ENCODE measurements at places on chromosomes 3 and 15.

- no peak for DNase-seq
Observed at GRCh38 chr3:134511500-134511899, 25.6 kb downstream of the CEP63 start.

DNA sequence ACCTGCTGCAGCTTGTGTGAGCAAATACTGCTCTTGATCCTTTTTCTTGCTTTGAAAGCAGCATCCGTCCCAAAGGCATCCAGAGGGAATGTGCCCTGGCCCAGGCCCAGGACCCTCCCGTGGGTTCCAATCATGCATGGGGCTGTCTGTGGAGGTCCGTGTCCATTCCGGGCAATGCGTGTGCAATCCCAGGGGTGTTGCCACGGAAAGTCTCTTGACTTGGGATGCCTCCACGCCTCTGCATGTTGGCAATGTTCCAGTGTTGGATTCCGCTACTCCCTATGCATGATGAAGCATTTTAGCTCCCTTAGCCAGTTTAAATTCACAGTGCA is 105.7 kb downstream of the SNRPN start:
- DNase-seq = no peak

DNA sequence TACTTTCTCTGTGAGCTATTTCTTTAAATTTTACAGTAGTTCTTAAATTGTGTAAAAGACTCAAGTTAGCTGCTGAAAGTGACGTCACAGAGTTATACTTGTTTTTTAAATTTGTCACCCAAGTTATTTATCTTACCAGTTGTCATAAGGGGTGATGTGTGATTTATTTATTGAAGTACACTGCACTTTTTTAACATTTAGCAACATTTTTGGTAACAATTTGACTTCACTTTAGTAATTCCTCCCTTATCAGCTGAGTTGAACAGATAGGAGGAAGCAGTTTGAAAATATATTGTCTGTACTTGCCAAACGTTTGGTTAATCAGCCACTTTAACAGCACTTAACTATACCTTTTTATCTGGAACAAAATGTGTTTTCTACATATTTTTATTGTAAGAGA is 3.8 kb downstream of the STT3B start:
- DNase-seq = no peak

DNA sequence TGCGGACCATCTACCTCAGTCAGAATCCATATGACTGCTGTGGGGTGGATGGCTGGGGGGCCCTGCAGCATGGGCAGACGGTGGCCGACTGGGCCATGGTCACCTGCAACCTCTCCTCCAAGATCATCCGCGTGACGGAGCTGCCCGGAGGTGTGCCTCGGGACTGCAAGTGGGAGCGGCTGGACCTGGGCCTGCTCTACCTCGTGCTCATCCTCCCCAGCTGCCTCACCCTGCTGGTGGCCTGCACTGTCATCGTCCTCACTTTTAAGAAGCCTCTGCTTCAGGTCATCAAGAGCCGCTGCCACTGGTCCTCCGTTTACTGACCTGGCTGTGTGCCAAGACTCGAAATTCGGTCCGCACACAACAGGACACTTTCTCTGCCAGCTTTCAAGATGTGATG is 21.9 kb downstream of the NRROS start:
- no peak for DNase-seq

DNA sequence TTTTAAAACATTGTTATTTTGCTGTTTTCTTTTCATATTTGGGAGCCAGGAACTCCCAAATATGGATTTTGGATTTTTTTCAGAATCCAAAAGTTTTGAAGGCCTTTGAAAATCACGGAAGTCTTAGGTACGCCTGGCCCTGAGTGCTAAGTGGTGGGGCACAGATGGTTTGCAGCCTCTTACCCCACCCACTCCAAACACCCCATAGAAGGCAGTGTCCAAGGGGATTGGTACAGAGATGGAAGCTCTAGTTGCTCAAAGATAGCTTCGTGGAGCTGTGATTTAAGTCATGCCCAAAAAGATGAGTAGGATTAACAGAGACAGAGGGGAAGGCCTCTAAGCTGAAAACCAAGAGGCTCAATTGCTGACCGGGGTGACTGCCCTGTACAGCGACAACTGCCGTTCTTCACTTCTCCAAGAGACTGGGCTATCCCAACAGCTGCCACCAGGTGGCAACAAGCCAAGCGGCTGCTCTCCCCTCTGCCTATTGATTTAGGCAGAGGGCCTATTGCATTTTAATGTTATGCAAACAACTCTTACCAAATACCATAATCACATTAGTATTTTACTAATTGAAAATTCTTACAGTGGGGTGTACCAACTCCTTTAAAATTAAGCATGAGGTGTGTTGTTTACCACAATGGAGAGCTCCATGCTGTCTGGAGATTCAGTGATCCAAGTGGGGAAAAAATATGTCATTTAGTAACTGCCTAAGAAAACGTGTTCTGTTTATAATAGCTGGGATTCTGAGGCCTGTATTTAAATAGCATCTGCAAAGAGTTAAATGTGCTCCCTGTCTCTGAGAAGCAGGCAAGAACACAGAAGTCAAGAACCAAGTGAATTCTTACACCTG is 64.0 kb upstream of the C15orf61 start:
- peak; percentile 21 for DNase-seq

GRCh38 chr3:56459104-56459496 is 9.2 kb downstream of the ERC2 start:
- DNase-seq = no peak

DNA sequence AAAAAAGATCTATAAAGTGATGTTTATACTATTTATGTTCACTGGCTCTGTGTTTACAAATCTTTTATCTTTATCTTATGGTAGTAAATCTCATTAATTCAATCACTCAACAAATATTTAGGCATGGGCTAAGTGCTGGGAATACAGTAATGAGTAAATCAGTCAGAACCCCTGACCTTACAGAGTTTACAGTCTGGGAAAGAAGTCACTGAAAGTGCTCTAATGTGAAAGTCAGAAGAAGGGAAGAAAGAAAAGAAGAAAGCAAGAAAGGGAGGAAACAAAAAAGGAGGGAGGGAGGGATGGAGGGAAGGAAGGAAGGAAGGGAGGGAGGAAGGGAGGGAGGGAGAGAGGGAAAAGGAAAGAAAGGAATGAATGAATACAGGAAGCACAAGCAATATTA is 96.8 kb upstream of the SOX2 start:
- no peak for DNase-seq

- no peak for DNase-seq
Observed at GRCh38 chr3:37864904-37865303, 3.2 kb downstream of the CTDSPL start.

DNA sequence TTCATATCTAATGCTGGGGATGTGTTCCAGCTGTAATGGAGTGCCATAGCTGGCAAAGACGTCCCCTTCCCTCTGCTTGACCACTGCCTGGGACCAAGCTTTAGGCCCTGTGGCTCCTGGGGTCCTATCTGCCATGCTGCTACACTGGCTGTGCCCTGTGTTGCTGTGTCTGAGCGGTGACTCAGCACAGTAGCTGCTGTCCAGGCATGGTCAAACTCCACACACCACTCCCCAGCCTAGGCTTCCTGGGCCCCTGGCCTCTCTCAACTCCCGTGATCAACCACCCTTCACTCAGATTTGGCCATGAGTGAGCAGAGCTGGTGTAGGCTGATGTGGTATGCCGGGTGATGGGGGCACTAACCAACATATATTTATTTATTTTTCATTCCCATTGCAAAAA is 27.0 kb downstream of the EPHB1 start:
- no peak for DNase-seq

DNA sequence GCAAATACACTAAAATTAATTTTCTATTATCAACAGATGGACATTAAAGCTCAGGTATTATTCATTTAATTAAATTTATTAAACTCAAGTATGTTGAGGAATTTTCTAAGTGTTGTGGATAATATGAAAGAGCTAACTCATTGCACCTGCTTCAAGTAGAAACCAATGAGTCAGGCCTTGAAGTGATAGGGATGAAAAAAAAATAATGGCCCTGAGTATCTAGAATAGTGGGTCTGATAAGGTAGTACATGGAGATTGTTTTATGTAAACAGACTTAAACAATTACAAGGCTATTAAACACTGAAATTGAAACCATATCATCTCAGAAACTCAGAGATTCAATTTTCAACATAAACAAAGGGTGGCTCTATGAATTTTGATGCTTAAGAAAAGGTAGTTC is 857.1 kb upstream of the GBE1 start:
- DNase-seq = no peak

DNA sequence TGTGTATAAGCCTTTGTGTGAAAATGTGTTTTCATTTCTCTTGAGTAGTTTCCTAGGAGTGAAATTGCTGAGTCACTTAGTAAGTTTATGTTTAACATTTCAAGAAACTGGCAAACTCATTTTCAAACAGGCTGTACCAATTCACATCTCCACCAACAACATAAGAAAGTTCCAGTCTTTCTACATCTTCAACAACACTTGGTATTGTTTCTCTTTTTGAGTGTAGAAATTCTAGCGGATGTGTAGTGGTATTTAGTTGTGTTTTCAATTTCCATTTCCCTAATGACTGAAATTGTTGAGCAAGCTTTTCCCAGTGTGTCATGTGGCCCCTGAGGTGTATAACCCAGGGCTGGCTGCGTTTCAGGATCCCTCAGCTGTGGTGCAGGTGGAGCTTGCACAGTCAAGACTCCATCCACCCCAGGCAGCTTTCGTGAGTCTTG is 258.5 kb downstream of the PDCD6IP start:
- no peak for DNase-seq

GRCh38 chr15:37031198-37031597 is 69.2 kb downstream of the MEIS2 start:
- DNase-seq = peak; percentile 83

DNA sequence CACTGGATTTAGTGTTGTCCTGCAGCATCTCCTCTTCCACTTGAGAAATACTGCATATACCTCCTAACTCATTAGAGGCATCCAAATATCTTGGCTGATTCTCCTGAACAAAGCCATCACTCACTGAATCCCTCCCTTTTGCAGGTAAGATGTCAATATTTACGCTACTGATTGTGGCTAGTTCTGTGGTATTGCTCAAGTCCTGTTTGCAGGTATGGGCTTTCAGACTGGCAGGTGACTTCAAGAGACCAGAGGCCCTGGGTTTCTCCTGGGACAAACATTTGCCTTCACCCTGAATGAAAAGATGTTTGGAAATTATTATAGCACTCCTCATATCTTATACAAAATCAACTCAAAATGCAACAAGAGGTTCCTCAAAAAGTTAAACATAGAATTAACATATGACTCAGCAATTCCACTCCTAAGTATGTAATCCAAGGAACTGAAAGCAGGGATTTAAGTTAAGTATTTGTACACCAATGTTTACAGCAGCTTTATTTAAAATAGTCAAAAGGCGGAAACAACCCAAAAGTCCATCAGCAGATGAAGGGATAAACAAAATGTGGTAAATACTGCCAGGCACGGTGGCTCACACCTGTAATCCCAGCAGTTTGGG is 18.6 kb downstream of the NEK4 start:
- no peak for DNase-seq

DNA sequence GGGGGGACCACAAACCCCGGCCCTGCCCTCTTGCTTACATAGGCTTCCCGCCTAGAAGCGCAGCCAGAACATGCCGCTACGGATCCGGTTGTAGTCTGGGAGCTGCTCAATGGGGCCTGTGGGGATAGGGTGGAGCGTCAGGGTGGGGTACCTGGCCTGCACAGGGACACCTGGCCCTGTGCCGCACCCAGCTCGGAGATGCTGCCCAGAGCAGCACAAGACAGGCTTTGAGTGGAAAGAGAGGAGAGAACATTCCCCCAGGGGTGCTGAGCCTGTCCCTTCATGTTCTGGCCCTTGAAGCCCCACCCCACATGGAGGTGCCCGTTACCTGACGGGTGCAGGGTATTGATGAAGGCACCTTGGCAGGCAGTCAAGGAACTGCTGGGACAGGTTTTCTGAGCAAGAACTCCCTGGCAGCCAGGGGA is 4.0 kb upstream of the COL7A1 start:
- no peak for DNase-seq

GRCh38 chr3:81451611-81452010 is 309.8 kb downstream of the GBE1 start:
- no peak for DNase-seq

GRCh38 chr3:29922992-29923746 is 642.3 kb downstream of the RBMS3 start:
- peak; percentile 91 for DNase-seq

DNA sequence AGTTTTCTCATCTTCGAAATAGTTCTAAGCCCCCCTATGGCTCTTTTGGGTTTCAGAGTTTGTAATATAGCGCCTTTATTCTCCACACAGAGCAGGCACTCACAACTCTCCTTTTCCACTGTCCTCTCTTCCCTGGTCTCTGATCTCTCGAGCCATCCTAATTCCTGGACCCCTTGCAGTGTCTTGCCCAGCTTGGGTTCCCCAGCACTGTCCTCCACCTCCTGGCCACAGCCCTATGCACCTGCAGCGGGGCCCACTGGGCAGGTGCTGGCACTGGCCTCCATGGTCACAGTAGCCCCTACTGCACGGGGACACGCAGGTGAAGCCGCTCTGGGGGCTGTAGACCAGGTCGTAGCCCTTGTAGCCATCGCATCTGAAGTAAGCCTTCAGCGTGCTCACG is 27.9 kb downstream of the MUC20 start:
- no peak for DNase-seq

DNA sequence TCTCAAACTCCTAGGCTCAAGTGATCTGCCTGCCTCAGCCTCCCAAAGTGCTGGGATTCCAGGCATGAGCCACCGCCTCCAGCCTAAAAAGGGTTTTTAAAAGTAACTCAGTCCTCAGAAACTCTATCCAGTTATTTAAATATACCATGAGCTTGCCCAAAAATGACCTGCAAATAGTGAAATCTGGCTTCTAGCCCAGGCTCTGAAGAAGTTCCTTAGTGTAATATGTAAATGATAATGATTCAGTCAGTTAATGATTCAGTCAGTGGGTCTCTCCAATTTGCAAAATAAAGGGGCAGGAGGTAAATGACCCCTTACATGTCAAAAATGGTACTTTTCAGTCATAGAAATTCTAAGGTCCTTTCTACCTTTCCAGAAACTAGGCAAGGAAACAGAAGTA is 28.8 kb downstream of the LRRC2 start:
- no peak for DNase-seq

DNA sequence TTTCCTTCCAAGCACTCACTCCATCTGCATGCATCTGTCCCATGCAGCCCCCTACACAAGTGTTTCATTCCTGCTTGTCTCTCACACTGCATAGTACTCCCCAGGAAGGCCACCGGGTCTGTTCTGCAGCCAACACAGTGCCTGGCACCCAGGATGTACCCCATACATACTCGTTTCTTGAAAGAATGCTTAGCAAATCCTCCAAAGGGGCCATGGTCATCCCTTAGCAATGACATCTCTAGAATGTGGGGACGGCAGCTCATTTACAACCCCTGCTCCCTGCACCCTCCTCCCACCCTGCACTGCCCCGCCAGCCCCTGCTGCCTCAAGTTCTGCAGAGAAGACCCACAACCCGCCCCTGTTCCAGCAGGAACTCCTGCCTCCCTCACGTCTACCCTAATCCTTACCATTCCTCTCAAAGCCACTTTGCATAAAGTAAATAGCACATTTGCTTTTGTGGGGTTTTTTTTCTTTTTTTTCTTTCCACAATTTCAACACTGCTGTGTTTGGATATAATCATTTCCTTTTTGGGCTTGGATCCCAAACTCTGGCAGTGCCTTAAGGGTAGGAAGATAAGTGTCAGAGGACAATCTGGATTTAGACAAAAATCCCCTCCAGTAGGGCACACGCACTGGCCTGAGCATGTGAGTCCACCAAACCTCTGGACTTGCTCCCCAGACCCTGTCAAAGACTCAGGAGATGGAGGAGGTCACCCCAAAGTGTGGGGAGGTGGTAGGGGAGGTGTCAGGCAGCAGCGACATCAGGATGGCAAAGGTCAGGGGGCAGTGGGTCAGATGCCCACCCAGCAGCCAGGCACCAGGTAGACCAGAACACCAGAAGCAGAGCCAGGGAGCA is 68.4 kb downstream of the MEGF11 start:
- no peak for DNase-seq

- DNase-seq = no peak
Observed at GRCh38 chr15:97483232-97483631, 477.3 kb upstream of the ARRDC4 start.

- DNase-seq = no peak
Observed at GRCh38 chr3:179045719-179046402, 25.7 kb downstream of the ZMAT3 start.
